Effector CD8-positive, alpha-beta T cell (primary cell): ENCODE measurements at places on chromosomes 4 and X.

DNA sequence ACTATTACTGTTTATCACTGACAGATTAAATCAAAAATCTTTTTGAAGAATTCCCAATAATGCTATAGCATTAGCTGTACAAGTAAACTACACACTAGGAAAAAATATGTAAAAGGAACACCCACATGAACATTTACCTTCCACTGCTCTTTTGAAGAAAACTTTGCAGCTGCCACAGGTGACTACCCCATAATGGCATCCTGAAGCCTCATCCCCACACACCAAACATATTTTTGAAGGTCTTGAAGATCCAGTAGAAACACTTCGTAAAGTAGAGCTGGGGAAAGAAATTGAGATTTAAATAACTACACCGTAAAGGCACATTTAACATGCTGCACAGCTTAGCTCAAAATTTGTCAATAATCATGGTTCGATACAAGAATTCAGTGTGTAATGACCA is 182.4 kb downstream of the NR3C2 start:
- DNase-seq: no peak

- no peak for DNase-seq
Measured at GRCh38 chr4:75671802-75672421, 1.3 kb downstream of the G3BP2 start.

DNA sequence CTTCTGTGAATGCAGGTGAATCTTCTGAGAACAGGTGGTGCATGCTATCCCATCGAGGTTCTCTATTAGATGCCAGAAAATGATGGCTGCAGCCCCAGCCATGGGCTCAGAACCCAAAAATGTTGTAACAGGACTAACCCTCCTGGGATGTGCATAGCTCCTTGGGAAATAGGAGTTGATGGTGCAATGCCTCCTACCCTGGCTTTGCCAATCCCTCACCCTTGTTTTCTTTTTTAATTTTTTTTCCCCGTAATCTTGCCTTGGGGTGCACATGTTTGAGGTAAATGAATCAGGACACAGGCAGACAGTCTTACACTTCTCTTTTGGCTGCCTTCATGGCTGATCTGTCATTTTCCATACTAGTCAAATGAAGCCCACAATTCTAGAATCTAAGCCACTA is 96.6 kb downstream of the KIT start:
- DNase-seq: no peak

- no peak for DNase-seq
Measured at GRCh38 chr4:41146196-41146595, 68.1 kb downstream of the APBB2 start.

DNA sequence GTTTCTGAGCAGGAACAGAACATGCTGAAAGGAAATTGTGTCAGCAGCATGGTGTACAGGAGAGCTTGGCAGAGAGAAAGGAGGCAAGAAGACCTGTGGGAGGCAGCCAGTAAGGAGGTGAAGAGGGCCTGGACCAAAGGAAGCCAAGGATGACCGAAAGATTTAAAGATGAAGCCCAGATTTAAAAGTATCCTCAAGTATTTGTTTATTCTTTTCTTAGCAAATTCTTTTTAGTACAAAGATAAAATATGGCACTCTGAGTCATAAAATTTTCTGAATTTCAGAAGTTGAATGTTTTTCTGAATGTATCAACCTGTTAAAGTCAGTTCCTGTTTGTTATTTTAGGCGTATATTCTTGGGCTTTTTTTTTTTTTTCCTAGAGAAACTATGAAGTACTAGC is 3.5 kb downstream of the PKD2 start:
- DNase-seq: no peak

DNA sequence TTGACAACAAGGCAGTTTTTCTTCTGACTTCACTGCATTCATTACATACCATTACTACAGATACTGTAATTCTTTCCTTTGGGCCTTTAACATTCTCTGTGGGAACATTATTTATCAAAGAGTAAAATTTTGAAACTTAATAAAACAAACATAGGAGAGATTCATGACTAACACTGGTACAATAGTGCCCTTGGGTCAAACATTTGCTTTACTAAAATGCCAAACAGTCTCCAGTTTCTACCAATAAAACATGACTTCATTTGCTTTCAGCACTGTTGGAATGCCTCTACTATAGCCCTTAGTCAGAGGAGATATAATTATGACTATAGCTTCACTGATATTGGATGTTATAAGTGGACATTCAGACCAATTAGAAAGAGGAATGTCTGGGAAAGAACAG is 481.5 kb downstream of the PACRGL start:
- no peak for DNase-seq

- DNase-seq: no peak
Measured at GRCh38 chrX:42188730-42189129, 265.4 kb upstream of the CASK start.

DNA sequence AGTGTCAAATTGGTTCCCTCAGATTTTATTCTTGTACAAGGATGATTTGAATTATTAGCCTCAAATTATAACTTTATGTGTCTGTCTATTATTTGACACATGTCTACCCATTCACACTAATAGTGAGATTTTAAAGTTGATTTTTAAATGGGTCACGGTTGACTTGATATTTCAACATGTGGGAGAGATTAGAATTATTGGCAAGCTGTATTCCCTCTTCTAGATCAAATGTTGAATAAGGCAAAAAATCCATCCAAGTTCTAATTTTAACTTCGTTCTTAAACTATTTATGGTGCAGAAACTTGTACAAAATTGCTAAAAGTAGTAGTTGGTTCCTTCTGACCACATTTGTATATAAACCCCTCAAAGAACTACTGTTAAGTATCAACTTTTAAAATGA is 1498.0 kb downstream of the STIM2 start:
- DNase-seq: no peak

DNA sequence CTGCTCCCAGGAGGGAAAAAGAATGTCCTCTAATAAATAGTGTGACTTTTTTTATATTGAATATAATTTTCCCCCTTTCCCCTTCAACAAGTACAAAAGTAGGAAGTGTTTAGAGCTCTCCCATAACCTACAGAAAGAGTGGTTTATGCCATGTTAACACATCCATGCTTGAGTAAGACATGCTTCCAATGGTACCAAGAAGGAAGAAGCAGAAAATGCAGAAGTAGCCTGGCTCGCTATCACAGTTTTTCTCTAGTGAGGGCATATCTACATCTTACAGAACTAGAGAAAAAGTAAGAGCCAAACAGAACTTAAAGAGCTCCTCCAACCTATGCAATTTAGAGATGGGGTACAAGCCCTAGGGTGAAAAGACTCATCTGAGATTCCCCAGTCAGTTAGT is 82.5 kb downstream of the ARHGEF9 start:
- no peak for DNase-seq

DNA sequence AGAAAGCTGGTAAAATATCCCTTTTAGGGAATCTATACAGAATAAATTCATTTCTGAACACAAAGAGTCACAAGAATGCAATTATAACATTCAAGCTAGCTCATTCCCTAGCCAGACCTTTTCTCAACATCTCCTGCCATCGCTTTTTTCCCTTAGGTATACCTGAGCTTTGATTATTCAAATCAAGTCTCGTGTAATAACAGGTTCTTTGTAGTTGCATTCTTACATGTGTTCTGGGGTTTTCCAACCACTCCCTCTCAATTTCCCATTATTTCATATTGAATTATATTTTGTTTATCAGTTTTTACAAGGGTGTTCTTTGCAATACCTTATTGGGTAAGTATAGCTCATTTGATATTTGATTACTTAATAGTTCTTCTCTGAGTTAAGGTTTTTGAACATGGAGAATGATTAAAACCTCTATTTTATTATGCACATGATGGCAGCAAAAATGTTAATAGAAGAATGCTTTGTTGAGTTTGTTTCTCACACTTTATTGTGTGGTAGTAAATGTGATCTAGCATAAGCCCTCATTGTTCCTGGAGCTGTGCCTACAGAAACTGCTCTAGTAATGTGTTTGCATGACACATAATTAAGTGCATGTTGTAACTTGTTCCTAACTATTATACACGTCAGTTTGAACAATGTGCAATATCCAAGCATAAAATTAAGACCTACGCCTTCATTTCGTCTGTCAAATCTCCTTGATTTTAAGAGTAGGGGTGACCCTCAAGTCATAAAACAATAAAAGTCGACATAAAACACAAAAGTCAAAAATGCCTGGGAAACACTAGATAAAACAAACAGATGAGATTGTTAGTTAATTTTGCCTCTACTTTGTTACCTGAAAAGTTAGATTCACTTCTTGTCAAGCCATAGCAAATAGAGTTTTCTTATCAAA is 124.0 kb upstream of the POF1B start:
- no peak for DNase-seq

DNA sequence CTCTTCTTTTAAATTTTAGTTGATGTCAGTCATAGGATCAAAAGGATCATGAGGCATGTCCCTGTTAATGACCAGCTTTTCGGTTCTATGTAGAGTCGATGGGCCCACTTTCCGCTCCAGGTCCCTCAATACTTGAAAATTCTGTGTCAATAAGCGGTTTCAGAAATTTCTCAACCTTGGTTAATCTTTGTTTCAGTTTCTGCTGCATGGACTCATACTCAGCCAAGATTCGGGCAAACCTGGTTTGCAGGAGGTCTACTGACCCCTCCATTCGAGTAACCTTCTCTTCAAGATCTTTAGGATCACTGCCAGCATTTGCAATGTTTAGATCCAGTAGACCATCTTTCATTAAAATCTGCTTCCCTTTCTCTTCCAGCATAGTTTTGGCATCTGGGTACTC is 22.0 kb upstream of the NFXL1 start:
- DNase-seq: no peak

DNA sequence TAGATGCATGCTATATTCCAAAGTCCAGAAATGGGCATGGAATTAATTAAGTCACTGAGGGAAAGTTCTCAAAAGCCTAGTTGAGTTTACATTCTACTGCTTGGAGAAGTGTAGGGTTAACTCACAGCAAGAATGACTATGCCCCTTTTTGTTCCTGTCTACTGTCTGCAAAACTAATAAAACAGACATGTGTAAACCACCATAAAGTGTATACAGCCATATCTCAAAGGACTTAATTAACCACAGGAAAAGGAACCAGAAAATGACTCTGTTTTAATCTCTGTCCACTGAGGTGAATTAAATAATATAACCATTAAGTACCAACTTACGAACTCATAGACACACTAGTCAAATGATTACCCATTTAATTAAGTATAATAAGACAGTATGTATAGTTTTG is 84.9 kb downstream of the PRDM5 start:
- no peak for DNase-seq

GRCh38 chrX:72095370-72095769 is 36.3 kb downstream of the RTL5 start:
- no peak for DNase-seq

DNA sequence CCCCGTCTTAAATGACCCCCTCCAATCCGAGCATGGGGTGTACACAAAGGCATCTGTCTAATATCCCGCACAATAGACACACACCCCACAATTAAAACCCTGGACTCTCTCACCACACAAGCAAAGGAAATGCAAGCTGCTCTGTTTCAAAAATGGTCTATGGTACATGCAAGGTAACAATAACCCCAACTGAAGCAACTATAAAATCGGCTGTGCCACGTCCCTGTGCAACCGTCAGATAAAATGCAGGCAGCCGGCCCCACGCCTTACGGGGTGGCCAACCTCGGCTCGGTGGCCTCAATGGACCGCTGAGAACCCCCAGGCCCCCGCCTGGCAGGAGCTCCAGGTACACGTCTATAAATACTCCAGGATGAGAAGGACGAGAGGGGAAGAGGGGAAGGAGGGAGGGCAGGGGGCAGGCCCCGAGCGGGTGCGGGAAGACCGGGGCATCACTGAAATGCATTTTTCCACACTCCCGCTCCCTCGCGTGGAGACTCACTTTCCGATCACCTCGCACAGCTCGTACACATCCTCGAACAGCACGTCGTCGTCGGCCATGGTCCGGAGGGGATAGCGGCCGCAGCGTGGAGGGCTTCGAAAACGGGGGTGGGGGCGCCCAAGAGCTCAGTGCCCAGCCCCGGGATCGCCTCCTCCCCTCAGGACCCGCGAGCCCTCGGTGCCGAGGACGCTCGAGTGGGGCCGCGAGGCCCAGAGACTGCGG is 763 bp downstream of the CASK start:
- no peak for DNase-seq

GRCh38 chr4:73613130-73613529 is 7.1 kb downstream of the RASSF6 start:
- no peak for DNase-seq

DNA sequence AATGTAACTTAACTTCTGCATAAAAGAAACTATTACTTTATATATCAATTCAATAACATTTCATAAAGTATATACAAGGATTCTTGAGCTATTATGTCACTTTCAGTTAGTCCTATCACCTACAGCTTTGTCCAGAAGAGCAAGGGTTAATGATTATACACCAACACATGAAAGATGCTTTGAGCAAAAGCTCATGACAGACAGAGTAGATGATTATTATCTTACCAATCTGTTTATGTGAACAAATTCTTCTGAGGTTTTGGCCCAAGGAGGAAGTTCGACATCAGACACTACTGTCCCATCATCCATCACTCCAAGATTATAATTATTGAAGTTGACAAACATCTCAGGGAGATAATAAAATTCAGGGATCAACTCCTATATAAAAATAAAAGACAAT is 166.7 kb upstream of the MAB21L2 start:
- DNase-seq: no peak

- no peak for DNase-seq
Measured at GRCh38 chr4:1753697-1754311, 32.5 kb downstream of the TACC3 start.

DNA sequence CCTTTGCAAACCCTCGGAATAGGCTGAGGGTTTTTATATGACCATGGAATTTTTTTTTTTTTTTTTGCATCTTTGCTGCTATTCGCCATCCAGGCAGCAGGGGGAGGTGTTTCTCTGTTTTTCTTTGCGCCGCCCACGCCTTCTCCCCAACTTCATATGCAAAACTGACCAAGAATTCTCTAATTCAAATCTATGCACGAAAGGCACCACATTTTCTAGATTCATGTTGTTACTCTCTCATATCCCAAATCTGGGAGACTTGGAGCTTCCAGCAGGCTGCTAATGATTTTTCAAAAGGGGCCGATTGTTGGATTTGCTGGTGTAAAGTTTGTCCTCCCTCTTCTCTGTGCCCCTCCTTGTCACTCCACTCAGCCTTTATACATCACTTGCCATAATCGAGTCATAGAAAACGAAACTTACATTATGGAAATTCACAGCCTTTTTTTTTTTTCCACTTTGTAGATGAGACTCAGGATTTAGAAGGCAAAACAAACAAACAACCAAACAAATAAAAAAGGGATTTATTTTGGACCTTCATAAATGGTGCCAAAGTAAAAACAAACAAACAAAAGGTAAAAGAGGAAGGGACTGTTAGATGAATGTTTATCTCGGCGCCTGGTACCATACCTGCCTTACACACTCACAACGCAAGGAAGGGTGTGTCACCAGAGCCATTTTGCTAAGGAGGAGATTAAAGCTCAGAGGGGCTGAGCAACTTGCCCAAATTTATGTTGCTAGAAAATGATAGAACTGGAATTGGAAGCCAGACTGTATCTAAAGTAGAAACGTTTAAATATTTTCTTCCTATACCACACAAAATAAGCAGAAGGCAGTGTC is 29.3 kb upstream of the BOD1L1 start:
- peak; percentile 32 for DNase-seq

DNA sequence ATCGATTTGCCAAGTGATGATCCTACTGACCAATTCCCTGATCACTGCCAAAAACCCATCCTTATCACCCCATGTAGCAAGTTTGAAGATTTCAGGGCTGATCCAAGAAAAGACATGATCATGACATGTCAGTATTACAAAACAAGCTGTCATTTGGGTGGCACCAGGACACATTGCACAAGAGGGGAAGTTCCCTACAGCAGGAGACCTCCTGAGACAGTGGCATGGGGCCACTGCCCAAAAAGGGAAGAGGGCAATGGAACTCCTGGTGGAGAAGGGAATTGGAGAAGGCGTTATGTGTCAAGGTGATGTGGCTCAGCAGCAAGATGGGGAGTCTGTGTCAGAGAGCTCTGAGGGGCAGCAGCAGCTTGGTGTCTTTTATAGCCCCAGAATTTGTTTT is 43.4 kb downstream of the ZNF182 start:
- DNase-seq: no peak
